M059J (cell line): ENCODE measurements at places on chromosomes 2 and 18.

DNA sequence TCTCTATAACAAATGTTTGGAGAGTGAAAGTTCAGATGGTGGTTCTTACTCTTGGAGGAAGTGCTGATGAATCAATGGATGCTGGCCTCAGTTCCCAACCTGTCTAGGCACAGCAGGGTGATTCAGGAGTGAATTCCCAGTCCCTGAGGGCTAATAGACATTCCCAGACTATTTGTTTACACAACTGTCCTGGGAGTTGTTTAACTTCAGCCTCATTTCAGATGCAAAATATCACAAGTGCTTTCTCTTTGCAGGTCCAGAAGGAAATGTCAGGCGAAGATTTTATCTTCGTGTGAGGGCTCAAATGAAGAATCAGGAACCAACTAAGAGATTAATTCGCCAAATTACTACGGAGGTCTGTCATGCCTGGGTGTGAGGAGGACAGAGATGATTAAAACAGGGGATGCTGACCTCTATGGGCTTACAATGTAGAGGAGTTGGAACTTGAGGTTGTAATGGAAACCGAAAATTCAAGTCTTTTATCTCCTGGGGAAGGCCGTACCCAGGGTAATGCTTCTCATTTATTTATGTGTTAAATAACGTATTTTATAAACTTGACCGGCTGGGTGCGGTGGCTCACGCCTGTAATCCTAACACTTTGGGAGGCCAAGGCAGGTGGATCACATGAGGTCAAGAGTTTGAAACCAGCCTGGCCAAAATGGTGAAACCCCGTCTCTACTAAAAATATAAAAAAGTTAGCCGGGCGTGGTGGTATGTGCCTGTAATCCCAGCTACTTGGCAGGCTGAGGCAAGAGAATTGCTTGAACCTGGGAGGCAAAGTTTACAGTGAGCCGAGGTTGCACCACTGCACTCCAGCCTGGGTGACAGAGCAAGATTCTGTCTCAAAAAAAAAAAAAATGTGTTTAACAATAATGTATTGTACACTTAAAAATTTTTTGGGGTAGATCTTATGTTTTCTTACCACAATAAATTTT, 38.7 kb upstream of the SLC1A4 start:
- DNase-seq: peak; percentile 72

DNA sequence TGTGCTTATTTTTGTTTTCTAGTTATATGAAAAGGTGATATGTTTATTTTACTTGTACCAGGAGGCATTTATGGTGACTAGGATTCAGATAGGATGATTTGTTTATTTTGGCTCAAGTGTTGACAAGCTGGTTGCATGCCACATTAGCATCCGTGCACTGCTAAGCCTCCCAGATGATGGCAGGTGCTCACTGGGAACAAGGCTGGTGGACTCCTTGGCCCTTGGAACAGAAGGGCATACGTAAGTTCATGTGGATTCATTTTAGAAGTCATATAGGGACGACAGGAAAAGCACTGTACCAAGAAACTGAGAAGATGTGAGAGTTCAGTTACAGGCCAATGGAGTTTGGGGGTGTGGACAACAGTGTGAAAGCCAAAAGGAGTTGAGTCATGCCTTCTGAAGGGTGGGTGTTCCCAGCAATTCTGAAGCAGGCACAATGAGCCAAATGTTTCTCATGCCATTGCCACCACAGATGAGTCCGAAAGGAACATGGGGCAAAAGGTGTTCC, 166.2 kb downstream of the PHLPP1 start:
- DNase-seq: peak; percentile 97

DNA sequence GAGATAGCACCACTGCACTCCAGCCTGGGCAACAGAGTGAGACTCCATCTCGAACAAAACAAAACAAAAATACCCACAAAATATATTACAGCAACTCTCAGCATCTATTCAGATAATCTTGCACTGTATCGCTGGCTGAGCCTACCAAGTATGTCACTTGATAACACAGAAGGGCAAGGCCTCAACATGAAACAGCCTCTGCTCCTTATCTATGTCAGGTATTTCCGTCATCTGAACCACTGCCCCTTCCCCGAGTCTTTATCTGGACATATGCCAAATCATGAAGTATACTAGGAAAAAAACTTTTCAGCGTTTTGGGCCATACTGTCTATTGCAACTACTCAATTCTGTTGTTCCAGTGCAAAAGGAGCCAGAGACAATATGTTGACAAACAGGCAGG, 17.7 kb downstream of the PDIA6 start:
- DNase-seq: no peak

GRCh38 chr2:109648041-109648527, 33.9 kb downstream of the SOWAHC start:
- peak; percentile 19 for DNase-seq

GRCh38 chr2:207238831-207239701, 73.3 kb upstream of the KLF7 start:
- DNase-seq: peak; percentile 99

DNA sequence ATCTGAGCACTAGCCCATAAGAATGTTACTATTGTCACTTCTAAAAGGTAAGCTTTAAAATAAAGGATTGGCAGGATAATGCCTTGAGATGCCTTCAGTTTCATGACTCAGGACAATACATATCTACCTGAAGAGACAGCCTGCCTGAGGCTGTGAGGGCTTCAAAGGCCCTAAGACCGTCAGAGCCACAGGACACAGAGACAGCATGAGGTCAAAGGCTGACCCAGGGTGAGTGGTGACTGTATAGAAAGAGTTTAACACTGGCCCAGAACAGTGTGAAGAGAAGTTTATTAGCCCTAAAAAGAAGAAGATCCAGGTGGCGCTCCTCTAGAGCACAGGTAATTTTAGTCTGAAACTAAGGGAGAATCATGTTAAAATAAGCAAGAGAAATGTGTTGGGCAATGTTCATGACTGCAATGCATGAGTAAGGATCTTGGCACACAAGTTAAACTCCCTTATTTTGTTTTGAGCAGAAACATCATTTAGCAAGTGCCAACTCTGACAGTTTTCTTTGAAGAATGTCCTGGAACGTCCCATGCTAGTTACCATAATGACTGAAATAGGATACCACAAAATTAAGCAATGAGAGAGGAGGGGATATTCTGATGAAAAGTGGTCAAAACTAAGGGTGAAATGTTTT, 78.1 kb upstream of the FAM110C start:
- no peak for DNase-seq

GRCh38 chr2:33042819-33043218, 96.1 kb downstream of the LTBP1 start:
- no peak for DNase-seq

DNA sequence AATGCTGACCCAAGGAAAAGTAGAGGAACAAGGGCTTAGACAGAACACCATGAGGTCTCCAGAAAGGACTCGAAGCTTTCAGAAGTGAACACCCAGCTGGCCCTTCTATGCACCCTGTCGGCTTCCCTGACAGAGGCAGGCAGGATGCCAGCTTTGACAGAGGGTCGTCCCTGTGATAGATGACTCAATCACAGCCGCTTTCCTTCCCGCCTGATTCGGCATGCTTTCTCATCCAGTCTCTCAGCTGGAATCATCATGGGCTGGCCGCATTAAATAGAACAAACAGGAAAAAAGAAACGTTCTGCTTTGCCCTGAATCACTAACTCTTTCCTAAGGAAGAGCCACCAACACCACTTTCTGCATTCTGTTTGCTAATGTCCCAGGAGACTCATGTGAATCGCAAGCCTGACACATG, 140.3 kb upstream of the RAB12 start:
- DNase-seq: peak; percentile 57

DNA sequence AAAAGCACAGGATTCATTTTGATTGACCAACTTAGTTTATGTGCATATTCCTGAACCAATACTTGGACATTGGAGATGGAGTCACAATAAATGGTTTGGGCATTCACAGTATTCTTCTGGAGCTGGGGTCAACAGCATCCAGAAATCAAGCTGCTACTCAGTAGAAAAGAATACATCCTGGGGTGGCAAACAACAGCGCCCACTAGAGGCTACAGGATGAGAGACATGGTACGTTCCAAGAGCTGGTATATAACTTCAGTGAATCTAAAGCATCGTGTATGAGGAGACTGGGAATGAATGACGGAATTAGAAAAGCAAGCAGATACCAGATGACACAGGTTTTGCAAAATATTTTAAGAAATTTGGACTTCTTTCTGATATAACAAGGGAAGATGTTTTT, 142.9 kb upstream of the FIGN start:
- DNase-seq: peak; percentile 28

GRCh38 chr2:83725735-83726134, 733.3 kb downstream of the SUCLG1 start:
- DNase-seq: no peak

GRCh38 chr18:26536032-26536431, 12.3 kb downstream of the KCTD1 start:
- peak; percentile 58 for DNase-seq

DNA sequence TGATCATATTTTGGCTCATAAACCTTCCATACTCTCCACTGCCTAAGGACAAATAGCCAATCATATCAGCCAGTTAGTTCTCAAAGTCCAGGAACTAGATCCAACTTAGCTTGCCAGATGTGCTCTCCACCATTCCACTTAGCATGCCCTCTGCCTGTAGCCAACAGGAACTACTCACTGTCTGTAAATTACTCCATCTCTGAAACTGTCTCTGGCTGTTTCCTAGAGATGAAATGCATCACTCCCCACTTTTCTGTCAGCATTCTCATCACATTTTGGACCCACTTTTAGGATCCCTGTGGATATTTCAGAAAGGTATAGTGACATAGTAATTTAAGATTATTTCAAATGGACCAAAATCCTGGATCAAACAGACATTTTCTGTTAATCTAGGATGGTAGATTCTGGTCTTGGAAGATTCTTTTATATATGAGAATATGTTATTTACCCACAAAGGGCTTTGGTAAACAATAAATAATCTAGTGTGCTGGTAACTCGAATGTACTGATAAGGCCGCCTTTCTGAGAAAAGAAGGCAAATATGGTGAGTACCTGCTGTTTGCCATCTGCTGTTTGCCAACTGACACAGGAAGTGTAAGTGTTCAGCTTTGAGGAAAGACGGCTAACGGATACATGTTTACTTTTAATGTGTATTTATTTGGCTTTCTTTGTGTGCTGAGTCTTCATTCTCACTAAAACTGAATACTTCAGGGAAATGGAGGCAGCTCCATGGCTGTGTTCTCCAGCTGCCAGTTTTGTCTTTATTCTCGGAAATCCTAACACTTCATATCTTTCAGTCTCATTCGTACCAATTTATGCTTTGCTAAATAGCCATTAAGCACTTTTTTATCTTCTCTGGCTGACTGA, 79.5 kb downstream of the EVA1A start:
- DNase-seq: no peak

DNA sequence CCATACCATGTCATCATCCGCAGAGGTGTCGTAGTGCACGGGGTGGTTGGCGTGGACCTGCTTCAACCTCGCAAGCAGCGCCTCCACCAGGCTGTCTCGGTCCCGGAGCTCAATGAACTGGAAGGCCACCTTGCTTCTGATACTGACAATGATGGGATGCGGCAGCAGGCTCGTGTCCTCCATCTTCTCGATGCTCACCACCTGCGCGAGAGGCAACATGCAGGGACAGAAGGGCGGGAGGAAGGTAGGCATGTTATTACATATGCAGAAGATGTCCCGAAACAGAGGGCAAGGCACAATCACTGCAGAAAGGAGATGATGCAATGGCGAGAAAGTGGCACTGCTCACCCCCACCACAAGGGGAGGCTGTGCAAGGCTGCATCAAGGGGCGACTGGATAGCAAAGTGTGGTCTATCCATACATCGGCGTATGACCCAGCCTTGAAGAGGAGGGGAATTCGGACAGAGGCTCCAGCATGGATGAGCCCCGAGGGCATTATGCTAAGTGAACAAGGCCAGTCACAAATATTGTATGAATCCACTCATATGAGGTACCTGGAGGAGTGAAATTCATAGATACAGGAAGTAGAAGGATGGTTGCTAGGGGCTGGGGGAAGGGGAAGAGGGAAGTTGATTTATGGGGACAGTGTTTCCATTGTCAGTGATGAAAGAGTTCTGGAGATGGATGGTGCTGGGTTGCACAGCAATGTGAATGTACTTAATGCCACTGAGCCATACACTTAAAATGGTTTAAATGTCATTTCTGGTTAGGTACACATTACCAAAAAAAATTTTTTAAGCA, 36.6 kb downstream of the RPL31 start:
- peak; percentile 7 for DNase-seq

DNA sequence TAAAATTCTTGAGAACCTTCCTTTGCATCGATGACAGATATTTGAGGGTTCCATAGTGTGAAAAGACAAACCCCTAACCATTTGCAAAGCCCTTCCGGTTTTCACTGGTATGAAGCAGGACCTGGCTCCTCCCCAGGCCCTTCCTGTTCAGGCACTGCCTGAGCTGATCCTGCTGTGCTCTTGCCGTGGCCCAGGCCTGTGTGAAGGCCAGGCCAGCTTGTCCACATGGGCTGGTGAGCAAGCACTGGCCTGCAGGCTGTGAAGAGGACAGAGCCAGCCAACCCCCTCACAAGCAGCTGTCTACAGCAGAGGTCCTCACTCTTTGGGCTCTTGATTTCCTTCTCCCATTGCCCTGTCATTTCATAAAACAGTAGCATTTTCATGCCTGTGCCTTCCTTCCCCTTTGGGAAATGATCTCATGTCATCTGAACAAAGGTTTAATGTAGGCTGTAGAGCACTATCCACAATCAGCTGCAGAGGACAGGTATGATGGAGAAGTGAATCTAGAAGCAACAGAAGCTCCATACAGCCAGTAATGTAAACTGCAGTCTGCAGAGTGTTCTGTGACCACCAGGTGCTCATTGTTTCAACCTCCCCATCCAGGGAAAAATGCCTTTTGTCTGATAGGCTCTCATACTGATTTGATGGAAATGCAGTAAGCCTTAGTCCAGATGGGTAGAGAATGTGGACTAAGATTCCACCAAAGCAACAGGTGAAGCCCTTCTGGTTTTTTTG, 19.8 kb downstream of the MPHOSPH10 start:
- no peak for DNase-seq

DNA sequence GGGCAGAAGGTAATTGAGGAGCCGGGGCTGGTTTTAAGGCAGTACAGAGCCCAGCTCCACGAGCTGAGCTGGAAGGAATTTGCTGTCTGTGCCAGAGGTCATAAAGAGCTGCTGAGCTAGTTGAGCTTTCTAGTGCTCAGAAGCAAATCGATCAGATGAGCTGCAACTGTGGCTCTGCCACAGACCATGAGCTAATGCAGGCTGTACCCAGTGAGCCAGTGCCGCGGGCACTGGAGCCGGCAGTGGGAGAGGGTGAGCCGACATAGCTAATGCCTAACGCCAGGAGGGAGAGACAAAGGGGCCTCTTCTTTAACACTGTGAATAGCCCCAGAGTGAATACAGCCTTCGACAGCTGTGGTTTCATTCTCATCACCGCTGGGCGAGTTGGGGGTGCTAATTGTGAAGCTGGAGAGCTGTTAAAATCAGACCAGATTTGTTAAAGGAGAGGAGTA, 410.1 kb upstream of the TCF4 start:
- peak; percentile 74 for DNase-seq
